ENCODE measurements at places on chromosomes 2 and 18.

- DNase-seq, result no peak
These were observed 1.6 kb downstream of the EPC2 start for GRCh38 chr2:148646231-148646559.

DNA sequence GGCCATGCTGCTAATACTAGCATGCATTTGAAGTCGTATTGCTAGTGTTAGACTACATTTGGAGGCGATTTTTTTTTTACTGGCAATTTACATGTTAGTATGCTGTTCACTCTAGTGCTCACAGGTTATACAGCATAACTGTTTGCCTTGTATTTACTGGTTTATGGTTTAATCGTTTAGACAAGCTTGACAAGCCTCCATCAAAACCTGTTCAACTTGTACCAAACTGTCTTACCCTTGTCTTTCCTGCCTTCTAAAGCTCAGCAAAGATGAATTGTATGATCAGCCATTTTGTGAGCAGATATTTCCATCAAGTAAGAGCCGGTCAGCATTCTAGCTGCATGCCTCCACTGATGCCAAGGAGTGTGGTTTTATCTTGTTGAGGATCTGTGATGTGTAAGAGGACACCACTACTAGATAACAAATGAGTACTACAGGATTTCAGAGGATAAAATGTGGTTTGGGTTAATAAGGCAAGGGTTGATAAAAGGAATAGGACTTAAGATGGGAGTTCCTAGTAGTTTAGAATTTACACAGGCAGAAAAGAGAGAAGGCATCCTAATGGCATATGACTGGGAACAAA lies 68.4 kb upstream of the ITM2C start:
- DNase-seq, result no peak

GRCh38 chr18:9712611-9713010 lies 4.5 kb downstream of the RAB31 start:
- no peak for DNase-seq

GRCh38 chr2:44801841-44802776 lies 139.4 kb upstream of the SIX3 start:
- DNase-seq, result no peak

DNA sequence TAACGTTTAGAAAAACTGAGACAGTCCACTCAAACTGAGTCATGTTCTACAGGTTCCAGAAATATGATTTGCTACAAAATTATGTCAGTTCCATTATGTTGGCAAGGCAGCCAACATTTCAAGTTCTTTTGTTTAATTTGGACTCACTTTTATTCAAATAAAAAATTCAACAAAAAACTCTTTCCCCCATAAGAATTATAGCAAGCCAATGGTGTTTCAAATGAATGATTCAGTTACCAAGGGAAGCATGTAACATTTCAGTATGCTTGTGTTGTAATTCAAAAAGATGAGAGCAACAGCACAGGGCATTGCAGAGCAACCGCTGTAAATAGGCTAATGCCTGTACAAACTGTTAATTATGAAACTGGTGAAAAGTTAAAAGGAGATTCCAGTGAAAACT lies 140.8 kb downstream of the FIGN start:
- DNase-seq, result no peak

DNA sequence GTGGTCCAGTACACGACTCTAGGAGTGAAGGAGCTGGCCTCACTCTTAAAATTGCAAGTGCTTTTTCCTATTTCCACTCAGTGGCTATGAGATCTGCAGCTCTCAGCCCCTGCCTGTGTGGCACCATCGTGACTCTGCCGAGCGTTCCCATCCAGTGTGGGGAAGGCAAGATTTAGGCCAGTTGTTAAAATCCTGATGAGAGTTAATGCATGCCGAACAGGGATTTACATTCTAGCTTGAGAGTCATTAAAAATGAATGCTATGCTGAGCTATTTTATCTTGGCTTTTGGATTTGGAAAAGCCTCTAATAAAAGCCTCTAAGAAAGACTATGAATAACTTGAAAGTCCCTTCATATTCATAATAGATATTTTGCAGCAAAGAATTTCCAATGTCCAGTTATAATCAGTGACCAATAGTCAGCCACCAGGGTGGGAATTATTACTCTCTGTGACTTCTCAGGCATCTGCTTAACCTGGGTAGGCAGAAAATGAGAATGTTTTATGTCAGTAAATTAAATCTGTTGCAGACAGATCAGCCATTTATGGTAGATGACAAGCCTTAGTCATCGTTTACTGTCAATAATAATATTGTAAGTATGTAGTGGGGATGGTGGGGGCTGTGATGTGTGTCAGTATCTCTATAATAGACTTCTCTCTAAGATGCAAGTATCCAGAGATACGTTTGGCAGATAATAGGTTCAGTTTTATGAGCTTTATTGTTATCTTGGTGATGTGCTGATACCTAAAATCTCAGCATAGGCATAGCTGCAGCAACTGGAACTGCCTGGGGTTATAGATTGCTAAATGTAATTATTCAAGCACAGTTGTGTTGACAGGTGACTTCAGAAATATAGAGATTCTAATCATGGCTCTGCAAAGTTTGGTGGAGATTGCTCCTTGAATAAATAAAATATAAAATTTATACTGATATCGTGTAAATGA lies 207.8 kb downstream of the SOCS6 start:
- no peak for DNase-seq

GRCh38 chr2:17800219-17800618 lies 16.0 kb upstream of the MSGN1 start:
- DNase-seq, result no peak

GRCh38 chr2:8257502-8257901 lies 424.4 kb upstream of the ID2 start:
- DNase-seq, result no peak

DNA sequence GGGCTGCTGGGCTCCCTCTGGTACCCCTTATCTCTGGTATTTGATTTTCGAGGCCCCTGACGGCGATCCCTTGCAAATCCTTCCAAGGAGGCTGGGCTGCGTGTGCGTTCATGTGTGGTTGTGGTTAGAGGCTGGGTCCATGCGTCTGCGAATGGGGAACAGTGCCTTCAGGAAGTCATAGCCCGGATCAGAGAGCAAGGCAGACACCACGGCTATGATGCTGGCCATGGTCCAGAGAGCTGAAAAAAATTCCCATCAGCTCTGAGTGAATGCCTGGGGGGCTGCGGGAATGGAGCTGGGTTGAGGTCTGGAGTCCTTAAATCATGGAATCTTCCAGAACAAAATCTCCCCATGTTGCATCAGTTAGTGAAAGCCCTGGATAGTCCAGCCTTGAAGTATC lies 145.5 kb downstream of the ACKR3 start:
- no peak for DNase-seq

- no peak for DNase-seq
These were observed 31.5 kb downstream of the DOCK10 start for GRCh38 chr2:225010804-225011203.

DNA sequence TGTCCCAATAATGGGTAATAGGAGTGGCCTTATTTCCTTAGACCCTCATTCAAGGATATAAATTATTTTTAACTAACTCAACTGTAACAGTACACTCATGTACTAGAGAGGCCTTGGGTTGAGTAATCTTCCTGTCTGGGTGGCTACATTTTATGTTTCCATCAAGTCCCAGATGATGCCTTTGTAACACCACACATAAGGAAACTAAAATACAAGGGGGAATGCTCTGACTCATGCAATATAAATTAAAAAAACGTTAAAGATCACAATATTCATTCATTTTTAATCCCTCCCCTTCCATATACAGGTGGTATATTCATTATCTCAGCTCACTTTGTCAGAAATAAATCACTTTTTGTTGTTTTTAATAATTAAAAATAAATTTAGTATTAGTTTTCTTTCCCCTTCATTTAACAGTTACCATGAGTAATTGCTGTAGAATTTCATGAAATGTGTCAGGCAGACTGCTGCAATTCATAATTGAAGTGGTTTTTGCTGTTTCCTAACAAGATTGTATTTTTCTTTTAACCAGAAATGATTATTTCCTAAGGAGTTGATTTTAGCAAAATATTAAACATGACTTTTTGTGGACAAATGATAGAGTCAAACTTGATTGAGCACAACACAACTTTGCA lies 1403.6 kb downstream of the SUCLG1 start:
- no peak for DNase-seq

DNA sequence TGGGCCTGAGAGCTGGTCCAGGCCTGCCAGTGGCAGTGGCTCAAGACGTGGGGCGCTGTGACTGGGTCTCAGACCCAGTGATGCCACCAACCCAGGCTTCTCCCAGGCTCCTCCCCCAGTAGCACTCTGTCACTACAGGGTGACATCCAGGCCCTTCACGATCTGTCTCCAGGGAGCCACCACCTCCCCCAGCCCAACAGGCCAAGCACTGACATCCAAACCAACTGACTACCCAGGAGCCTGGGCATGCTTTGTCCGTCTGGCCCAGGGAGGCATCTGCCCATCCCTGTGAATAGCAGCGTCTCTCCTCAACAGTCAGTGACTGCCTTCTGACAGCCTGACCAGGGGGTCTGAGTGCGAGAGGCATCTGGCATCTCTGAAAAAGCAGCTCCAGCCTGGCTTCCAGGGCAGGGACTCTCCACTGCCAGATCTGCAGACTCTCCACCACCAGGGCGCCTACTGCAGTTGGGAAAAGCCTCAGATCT lies 13.0 kb downstream of the TEX44 start:
- no peak for DNase-seq

DNA sequence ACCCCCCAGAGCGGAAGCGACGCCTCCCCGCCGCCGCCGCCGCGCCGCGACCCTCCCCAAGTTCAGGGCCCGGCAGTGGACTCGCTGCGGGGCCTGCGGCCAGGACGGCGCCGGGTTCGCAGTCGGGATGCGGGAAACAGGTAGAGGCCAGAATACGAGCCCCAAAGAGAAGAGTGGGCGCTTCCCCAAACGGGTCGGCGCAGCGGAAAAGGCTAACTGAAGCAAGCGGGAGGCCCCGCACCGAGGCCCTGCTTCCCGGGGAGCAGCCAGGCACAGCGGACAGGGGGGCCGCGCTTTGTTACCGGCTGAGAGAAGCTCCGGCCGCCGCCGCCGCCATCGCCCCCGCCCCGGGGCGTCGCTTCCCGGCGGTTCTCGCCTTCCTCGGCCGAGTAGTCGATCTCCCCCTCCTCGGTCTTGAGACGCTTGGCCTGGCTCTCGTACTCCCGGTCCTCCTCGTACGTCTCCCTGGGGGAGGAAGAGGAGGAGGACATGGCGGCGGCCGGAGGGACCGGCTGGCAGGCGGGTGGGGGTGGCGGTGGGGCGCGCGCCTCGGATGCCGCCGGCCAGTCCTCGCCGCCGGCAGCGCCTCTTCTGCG lies 494 bp downstream of the HNRNPLL start:
- no peak for DNase-seq

DNA sequence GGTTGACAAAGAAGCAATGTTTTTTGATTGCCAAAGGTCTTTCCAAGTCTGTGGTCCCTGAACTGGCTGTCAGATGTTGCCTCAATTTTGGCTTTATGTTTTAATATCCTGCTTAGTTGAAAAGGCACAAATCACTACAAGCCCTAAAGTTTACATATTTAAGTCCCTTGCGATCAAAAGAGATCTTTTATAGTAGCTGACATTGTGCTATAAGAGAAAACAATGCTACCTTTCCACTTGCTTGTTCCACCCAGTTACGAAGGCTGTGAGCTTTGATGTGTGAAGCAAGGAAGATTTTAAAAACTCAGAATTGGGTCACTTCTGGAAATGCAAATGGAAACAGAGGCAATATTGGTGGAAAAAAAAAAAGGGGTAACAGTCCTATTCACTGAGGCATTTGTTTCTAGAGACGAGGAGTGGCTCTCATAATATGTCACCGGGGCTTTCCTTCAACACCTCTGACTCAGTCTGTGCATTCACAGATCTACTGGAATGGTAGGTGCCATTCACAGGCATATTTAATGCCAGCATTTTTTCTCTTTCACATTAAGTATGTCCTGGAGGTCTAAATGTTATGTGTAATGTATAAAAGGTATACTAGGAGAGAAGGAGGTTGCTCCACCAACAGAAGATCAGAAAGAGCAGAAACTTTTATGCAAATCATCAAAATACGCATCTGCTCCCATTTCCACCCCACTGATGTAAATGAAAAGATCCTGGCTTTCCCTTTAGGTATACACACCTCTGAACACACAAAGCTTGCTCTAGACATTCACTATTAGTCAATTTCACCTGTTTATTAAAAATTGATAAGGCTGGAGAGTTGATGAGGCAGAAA lies 91.8 kb downstream of the TGIF1 start:
- DNase-seq, result no peak

DNA sequence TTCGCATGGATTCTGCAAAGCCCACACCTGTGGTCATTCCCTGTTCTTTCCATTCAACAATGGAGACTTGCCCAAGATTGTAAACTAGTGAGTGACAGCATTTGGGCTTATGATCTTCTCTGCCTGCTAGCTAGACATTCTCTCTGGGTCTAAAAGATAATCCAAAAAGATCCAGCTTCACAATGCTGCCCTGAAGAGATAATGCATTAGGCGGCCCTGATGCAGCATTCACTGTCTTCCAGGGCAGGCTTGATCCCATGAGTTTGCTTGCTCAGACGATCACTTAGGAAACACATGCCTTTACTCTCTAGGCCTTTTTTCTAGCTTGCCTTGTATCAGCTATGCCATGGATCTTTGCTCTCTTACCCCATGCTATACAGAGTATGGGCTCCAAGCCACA lies 196.1 kb downstream of the SETBP1 start:
- DNase-seq, result no peak

GRCh38 chr2:218332920-218333645 lies 23.6 kb upstream of the CATIP start:
- DNase-seq, result no peak

DNA sequence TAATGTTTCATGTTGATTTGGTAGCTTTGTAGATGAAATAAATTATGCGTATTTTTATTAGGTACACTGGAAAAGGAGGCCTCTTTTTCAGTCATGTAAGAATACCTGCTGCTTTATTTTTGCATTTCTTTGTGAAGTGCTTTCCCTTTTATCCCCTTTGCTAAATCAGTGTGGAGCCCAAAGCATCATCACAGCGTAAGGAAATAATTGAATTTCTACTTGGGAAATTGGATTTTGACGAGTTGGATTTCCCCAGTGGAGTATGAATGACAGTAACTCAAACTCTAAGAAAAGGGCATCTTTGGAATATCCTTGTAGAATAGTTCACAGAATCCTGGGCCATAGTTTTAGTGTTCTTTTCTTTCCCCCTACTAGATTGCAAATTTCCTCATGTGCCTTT lies 97.2 kb downstream of the KCNJ3 start:
- DNase-seq, result no peak

DNA sequence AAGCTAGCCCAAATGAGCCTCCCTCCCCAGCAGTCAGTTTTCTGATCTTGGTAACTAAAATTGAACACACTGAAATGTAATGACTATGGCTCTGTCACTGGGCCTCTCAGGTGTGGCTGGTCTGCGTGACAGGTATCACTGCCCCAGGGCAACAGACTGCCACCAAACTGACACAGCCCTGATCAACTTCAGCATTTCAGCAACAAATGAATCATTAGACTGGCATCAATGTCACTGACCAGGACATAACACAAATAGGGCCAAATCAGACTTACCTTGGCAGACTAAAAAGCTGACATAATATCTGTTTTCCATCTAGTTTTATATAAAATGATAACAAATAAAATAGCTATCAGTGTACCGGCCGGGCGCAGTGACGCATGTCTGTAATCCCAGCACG lies 290.8 kb upstream of the CHAC2 start:
- DNase-seq, result no peak

GRCh38 chr18:9867071-9867594 lies 18.6 kb upstream of the TXNDC2 start:
- DNase-seq, result no peak

- DNase-seq, result peak; percentile 90
These were observed 1.9 kb upstream of the SYT4 start for GRCh38 chr18:43279015-43279744.

All from NCI-H2029 treated with DMSO at 0.1 percent for 48 hours (cell line).